GM04503 (cell line): ENCODE measurements at places on chromosomes 4 and X.
A peak's percentile ranks its signal among the peaks of the same experiment; 100 is the strongest.

GRCh38 chrX:108121291-108121690, 29.7 kb downstream of the ATG4A start:
- DNase-seq = no peak

- no peak for DNase-seq
These were observed 2104.2 kb downstream of the PCDH7 start for GRCh38 chr4:32824336-32824735.

- no peak for DNase-seq
These were observed 17.9 kb upstream of the SLC34A2 start for GRCh38 chr4:25637581-25638220.

GRCh38 chr4:128590034-128590740, 219.3 kb upstream of the JADE1 start:
- no peak for DNase-seq

- no peak for DNase-seq
These were observed 42.4 kb downstream of the PPP3CA start for GRCh38 chr4:101304916-101305315.

DNA sequence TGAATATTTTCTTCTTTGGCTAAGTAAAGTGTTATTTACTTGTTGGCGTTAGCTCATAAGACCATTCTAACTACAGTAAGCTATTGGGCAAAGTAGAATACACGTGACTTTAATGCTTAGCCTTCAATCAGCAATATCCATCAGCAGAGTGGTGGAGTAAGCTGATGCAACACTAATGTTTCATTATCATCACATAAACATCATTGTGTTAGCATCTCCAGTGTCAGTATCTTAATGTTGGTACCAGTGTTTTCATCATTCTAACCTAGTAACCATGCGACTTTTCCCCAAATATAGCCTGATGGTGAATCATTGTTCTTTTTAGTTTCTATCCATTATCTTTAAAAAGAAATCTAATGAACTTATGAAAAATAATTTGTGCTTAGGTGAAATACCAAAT, 48.5 kb downstream of the APOOL start:
- DNase-seq = peak; percentile 1

DNA sequence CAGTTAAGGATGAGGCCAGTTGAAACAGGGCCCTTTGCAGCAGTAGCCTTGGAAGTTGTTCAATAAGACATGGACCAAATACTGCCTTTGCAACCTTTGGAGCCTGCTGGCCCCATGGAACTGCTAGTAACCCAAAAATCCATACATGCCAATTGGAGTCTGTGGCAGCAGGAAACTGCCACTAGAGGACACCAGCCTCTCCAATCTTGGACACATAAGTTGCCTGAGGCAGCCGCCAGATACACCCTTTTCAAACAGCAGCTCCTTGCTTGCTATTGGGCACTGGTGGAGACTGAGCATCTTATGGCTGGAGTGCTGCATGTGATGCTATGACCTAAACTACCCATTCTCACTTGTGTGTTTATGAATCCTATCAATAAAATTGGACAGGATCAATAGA, 14.8 kb upstream of the LAP3 start:
- no peak for DNase-seq

DNA sequence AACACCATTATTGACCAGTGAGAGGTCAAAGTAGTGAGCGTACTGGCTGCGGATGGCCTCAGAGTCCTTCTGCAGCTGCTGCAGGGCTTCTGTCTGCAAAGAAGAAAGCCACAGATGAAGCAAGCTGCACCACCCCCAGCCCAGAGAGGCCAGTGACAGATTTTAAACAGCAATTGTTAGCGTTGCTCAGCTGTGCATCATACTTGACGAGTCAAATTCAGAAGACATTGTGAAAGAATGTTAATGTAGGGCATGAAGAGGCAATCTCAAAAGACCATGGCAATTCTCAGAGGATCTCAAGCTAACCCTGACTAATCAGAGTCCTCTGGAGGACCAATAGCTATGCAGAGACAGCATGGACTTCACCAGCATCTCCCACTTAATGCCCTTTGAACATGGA, 16.6 kb downstream of the DKC1 start:
- peak; percentile 46 for DNase-seq

DNA sequence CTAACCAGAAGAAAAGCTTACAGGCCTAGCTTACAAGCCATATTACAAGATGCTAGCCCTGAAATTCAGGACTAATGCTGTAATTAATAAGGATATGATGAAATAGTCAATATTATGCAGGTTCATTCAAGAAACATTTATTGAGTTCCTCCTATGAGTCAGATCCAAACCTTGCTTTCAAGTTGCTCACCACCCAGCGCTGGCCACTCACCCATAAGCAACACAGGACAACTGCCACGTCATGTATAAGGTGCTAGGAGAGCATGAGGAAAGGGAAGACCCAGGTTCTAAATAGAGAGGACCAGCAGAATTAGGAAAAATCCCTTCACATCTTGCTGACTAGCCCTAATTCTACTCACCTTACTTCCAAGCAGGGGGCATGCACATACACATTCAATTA, 23.3 kb downstream of the MAML3 start:
- no peak for DNase-seq

GRCh38 chr4:175412746-175413145, 399.3 kb downstream of the GPM6A start:
- DNase-seq = peak; percentile 52

DNA sequence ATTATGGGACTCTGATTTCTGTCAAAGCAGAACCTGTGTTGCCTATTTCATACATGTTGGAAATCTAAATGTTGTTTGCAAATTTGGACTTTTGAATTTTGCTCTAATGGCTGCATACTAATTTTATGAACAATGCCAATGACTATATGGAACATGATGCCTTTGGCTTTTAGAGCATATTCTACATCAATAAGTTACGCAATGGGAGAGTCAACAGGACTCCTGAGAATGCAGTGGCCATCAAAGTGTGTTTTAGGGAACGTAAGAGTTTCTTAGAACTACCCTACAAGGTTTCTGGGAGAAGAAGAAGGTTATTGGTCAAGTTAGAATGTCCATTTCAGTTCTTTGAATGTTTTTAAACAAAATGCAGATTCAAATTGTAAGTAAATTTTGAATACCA, 76.1 kb downstream of the SLIT2 start:
- no peak for DNase-seq

DNA sequence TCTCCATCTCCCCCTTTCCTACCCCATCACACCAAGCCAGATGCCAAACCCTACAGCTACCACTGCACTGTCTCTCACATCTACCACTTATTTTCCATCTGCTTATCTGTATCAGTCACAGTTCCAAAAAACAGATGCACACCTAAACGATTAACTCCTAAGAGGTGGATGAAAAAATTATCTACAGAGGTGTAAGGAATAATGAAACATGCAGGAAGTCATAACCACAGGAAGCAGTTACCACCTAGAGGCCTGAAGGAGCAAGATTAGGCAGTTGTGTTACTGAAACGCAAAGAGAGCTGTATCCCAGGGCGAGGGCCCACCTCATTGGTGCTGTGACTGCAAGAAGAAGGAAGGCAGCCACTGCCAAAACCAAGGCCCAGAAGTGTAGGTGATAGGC, 87.8 kb upstream of the FAM241A start:
- no peak for DNase-seq

DNA sequence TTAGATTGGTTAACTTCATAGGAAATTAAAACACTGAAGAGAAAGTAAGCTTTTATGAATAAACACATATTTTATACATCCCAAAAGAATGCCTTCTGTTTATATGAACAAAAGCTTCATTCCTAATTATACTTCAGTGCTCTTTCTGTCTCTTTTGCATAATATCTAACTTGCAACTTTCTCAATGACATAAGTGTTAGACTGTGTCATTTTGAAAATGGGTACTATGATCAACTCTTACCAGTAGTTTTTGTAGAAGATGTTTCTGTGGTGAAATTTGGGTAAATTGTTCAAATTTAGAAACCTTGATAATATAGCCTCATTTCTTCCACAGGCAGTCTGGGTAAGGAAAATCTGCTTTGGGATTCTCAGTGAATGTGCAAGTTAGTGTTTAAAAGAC, 991.4 kb downstream of the CCSER1 start:
- no peak for DNase-seq

- DNase-seq = no peak
These were observed 21.0 kb downstream of the CEP44 start for GRCh38 chr4:174304664-174305063.

DNA sequence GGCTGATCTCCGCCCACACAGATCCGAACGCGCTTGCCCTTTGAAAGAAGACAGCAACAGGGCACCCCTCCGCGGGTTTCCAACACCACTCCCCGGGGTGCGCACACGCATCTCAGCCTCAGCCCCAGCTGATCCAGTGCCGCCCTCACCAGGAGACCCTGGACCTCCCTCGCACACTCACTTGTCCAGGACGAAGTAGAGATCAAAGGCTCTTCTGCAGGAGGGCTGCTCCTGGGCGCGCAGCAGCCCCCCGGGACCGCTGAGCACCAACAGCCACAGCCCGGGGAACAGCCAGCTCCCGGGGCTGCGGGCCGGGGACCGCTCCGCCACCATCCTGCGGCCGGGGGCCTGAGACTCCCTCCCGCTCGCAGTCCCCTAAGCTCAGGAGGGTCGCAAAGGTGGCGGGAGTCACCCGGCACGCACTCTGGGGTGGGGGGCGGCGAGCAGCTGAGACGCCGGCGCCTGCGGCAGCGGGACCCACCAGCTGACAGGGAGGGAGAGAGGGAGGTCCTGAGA, 743 bp downstream of the ANTXR2 start:
- no peak for DNase-seq

- DNase-seq = peak; percentile 14
These were observed 82.0 kb downstream of the USP46 start for GRCh38 chr4:52576961-52577623.

DNA sequence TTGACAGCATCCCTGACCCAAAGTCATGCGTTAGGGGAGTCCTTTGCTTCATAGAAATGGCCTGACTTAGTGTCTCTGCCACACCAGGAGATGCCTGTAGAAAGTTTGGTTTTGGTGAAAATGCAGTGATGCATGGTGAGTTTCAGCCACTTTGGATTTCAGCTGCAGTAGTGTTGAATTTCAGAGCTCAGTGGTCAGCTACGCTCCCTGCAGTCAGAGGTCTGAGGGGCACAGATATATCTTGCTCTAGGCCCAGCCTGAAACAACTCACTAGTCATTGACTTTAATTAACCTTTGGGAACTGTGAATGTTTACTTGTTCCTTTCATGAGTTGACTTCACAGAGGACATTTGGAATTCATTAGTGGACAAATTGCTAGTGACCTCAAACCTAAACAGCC, 17.5 kb downstream of the RBMX2 start:
- DNase-seq = no peak

DNA sequence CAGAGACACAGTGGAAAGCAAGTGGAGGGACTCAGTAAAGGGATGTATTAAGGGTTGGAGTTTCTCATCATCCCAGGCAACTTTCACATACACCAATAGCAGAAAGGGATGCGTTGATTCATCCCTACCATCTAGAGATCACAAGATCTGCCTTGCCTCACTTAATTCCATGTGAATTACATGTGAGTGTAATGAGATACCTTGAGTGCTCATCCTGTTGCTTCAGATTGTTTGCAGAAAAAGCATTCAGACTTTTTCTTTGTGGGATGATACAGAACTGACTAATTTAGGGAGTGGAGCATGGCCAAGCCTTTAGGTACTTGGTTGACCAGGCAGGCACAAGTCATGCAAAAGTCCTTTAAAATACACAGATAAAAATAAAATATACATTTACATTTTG, 124.8 kb upstream of the SLIT2 start:
- DNase-seq = peak; percentile 36

DNA sequence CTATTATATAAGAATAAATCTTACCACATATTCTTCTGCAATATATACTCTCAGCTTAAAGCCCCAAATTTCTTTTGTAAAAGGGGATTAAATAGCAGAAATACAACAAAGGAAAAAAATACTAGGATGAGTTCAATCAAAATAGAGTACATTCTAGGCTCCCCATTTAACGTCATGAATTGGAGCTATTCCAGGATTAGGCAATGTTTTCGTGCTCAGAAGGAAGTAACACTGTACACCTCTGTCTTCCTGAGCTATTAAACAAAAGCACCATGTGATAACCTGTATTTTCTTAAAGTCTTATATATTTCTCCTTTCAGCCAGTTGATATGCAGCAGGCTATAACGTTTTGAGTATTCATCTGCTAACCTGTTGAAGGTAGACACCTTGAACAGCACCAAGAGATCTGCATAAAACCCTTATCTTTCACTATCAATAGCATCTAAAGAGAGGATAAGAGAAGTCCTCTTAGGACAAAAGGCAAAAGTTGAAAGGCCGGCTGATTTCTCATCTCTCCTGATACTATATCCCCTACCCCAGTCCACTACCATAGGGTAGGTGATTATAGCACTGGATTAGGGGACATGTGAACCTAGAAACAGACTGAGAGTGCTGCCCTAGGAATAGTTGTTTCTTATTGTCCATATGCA, 31.5 kb downstream of the TEC start:
- no peak for DNase-seq

GRCh38 chr4:109978704-109979454, 66.2 kb downstream of the EGF start:
- no peak for DNase-seq

GRCh38 chrX:12344954-12345353, 206.7 kb downstream of the FRMPD4 start:
- no peak for DNase-seq

DNA sequence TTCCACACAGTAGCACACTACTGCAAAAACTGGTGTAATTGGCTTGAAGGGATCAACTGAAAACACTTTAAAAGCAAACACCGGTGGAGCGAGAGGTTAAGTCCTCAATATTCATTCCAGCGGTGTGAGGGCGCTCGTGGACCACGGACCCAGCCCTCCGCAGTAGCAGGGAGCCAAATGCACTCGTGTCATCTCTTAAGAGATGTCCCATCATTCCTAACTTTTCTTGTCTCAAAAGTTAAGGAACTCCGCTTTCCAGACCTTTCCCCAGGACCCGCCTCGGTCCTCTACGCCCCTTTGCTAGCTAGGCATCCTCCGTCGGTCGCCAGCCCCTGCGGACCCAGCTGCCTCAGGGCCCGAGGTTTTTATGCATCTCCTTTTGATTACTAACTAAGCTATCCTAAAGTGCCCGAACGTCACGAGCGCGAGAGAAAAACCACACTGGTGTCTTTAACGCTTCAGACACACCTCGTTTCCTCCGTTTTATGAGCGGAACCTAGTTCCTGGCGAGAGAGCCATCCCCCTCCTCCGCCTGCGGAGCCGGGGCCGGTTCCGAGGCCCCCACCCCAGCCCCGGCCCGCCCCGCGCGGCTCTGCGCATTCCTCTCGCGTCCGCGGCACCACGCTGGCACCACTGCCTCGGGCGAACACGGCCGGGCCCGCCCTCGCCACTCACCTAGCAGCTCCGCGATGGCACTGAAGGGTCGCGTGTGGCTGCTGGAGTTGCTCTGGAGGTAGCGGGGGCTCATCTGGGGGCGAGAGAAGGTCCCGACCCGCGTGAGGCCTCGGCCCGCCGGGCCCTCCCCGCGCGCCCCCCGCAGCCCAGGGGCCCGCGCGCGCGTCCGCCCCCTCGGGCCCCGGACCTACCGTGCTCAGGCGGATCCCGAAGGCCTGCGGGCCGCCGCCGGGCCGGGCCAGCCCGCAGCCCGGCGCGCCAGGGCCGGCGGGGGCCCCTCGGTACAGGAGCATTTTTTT, 723 bp downstream of the MORC4 start:
- DNase-seq = no peak

- DNase-seq = no peak
These were observed 830.8 kb upstream of the POU3F4 start for GRCh38 chrX:82677286-82677685.
